HTR-8/SVneo (cell line): ENCODE measurements at places on chromosomes 2 and 18.

- no peak for DNase-seq
Observed at GRCh38 chr2:216652566-216652965, 19.3 kb downstream of the IGFBP2 start.

DNA sequence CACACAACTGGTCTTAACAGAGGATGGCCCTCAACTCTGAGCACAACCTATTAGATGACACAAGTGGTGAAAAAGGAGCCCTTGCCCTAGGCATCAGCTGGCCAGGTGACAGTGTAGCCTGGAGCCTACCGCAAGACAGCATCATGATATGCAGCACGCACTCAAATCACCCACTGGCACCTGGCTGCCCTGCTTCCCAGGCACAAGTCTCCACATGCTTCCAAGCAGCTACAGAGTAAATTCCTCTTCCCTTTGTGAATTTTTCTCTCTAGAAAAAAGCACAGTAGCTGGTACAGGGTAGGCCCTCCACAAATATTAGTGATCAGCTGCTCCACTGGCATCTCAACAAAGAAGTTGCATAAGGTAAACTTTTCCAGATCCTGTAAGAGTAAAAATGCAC lies 6.0 kb downstream of the FBXO15 start:
- no peak for DNase-seq

DNA sequence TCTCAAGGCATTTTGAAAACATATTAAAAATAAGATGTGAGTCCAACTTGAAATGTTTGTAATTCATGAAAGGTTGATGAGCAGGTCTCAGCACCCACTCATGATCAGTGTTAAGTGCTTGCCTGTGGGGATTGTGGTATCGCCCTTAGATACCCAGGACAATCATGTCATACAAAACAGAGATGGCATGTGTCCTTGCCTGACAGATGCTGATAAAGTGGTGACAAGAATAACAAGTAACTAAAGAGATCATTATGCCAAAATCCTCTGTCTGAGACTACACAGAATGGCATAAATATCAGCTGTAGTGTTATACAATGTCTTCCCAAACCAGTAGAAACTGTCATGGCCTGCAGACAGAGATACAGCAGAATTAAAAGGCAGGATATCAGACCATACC lies 930.3 kb downstream of the SUCLG1 start:
- no peak for DNase-seq

GRCh38 chr2:167992278-167992677 lies 255.1 kb downstream of the STK39 start:
- DNase-seq: no peak

DNA sequence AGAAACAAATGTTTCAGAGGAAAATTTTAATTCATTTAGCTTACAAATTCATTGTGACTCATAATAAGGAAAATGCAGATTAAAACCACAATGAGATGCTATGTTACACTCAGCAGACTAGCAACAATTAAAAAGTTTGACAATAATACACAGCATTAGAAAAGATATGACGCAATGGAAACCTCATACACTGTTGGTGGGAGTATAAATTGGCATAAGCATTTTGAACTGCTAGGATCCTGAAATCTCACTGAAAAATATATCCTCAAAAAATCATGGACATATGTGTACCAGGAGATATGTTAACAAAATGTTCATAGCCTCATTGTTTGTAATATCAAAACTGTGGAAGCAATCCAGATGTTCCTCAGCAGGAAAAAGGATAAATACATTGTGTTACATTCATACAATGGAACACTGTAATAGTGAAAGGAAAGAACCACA lies 13.7 kb downstream of the CALCRL start:
- DNase-seq: no peak

- DNase-seq: peak; percentile 99
Observed at GRCh38 chr2:112254466-112255240, at the start of gene ZC3H8. Gene ZC3H8 (minus strand): TSS chr2:112255042. CDS start chr2:112254981, 61 bp downstream.

- no peak for DNase-seq
Observed at GRCh38 chr2:240469740-240470139, 34.3 kb downstream of the GPC1 start.

- no peak for DNase-seq
Observed at GRCh38 chr2:171087547-171087946, 73.1 kb downstream of the TLK1 start.

GRCh38 chr2:161283926-161284325 lies 24.3 kb upstream of the PSMD14 start:
- DNase-seq: no peak

DNA sequence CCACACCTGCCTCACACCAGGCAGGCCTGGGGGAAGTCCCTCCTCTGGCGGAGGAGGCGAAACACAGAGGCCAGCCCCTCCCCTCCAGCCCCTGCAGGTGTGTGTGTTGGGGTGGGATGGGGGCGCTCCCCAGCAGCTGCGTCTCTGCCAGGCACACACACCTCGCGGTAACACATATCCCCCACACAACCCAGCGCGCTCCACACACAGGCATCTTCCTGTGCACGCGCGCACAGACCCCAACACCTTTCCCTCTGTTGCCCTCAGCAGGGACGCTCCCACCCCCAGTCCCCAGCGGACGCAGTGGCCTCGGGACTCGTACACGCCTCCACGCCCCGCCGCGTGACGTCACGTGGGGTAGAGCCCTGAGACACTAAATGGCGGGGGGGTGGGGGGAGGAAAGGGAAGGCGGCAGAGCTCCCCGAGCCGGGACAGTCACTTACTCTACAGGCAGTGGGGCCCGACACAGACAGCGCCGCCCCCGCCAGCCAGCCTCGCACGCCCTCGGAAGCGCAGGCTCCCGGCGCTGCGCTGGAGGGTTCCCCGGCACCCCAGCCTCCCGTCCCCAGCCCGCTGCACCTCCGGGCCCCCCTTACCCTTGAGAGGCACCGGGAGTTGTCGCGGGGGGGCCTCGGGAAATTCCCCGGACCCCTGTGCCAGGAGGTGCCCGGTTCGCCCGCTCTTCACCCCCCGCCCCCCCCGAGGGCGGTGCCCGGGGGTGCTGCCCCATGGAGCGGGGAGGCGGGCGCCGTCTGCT lies at the start of gene WNT10A:
Gene WNT10A (plus strand): TSS at position 751 of the 757 bp plus-strand sequence. CDS start 144 bp downstream, outside the sequence.
- no peak for DNase-seq

DNA sequence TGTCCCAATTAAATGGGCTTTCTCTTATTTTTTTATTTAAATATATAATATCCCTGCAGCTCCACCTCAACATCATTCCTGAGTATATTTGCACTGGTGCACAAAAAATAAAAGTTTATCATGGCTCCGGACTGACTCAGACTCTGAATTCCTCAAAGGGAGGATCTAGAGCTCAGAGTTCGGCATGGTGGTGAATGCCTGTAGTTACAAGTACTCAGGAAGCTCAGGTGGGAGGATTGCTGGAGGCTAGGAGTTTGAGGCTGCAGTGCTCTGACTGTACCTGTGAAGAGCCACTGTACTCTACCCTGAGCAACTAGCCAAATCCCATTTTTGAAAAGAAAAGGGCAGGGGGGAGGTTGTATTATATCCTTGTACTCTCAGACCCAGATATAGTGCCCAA lies 52.8 kb upstream of the NRXN1 start:
- DNase-seq: no peak

DNA sequence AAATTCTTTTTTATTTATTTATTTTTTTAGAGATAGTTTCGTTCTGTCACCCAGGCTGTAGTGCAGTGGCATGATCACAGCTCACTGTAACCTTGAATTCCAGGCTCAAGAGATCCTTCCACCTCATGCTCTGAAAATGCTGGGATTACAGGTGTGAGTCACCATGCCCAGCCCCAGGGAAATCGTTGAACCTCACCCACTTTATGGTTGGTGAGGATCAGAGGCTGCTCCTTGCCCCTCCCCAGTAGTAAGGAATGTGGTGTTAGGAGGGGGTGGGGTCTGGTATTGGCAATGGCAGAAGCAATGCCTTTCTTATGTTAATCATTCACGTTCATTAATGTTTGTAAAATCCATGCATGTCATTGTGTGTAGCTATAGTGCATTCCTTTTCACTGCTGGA lies 161.9 kb downstream of the SUCLG1 start:
- DNase-seq: peak; percentile 34

DNA sequence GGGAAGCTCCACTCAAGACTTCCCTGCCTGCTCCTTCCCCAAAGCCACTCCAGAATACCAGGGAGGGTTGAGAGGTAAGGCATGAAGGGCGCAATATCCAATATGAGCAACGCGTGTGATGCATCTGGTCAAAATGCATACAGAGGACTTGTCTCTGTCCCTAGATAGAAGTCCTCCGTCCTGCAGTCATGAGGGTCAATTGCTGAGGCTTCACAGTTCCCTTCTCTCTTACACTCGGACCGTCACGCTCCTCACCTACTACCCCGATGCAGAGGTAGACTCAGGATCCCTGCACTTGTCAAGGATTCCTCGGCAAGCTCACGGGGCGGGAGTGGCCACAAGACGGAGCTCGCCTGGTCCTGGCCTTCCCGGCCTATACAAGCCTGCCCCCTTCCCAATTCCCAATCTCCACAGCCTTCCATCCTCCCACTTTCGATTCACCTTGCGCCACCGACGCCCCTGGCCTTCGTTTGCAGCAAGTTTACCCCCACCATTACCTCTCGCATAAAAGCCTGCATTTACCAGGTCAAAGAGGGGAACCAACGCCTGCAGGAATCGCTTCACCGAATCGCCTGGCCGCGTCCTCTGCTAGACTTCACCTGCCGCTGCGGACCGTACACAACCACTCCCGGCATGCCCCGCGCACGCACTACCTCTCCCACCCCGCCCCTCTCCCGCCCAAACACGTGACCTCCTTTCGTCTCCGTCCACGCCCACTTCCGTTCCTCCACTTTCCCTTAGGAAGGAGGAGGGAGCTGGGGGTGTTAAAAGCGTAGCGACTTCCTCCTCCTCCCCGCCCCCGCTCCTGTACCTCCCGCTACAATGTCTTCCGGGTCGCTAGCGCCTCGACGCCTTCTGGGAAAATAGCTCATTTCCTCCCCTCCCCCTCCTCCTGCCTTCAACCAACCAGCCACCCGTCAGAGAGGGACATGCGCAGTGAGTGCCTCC lies at the start of gene ORC4:
Gene ORC4 (minus strand): TSS at position 627 of the 948 bp plus-strand sequence. CDS start 44,779 bp downstream, outside the sequence.
- DNase-seq: peak; percentile 91

GRCh38 chr2:23351388-23352141 lies 33.4 kb upstream of the KLHL29 start:
- peak; percentile 74 for DNase-seq

DNA sequence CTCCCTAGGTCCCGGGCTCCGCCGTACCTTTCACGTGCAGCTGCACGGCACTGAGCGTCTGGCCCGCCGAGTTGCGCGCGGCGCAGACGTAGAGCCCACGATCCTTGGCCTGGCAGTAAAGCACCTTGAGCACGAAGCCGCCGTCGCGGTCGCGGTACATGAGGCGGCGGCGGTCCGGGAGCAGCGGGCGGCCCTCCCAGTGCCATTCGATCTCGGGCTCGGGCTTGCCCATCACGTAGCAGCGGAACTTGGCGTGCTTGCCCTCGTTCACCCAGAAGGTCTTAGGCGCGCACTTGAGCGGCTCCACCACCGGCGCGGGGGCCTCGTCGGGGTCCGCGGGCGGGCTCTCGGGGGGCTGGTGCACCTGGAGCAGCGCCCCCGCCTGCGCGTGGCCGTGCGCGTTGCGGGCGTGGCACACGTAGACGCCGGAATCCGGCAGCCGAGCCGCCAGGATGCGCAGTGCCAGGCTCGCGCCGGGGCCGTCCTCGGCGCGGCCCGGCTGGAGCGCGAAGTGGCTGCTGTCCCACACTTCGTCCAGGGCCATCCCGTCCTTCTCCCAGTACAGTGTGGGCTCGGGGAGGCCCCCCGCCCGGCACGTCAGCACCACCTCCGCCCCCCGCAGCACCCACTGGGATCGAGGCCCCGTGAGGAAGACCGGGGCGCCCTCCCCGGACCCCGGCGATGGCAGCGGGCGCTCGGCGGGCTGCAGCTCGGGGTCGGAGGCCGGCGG lies 980 bp downstream of the OBSL1 start:
- no peak for DNase-seq

DNA sequence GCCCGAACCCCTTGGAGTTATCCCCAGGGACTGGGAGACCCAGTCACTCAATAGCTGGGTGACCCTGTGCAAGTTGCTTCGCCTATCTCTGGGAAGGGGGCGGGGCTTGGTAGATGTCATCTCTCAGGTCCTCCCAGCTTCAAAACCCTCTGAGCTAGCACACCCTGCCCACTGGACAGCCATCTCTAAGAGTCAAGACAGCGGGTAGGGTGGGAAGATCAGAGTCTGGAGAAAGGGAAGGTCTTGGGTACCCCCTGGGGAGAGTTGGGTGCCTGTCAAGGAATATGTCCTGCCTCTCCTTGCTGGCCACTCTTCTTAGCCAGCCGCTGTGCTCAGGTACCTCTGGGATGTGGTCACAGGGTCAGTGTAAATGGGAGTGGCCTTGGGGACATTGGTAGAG lies 8.0 kb downstream of the GLI2 start:
- no peak for DNase-seq

DNA sequence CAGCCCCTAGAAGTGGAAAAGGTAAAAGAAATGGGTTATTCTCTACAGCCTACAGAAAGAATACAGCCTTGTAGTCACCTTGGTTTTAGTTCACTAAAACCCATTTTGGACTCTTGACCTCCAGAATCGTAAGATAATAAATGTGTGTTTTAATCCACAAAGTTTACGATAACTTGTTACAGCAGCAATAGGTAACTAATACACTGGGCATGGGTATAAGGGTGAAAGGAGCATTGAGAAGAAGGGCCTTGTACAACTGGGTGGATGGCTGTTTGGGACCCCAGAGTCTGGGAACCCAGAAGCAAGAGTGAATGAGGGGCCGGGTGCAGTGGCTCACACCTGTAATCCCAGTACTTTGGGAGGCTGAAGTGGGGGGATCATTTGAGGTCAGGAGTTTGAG lies 2.2 kb upstream of the MFSD6 start:
- no peak for DNase-seq

- DNase-seq: no peak
Observed at GRCh38 chr2:118838741-118839455, 8.6 kb downstream of the EN1 start.

DNA sequence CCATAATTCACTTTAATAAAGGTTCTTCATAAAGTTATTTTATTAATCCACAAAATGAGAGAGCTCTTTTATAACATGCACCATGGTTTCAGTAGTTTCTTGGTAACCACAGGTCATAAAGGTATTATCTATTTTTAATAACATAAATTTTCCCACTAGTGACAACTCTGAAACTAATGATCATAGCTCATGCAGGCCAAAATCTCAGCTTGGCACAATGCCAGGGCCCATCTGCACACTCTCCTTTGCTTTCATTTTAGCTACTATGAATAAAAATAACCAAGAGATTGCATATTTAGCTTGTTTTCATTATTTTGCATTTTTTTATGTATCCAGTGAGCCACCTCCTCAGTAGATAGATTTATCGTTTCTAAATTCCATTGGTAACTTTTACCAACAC lies 691.8 kb upstream of the CHAC2 start:
- no peak for DNase-seq

DNA sequence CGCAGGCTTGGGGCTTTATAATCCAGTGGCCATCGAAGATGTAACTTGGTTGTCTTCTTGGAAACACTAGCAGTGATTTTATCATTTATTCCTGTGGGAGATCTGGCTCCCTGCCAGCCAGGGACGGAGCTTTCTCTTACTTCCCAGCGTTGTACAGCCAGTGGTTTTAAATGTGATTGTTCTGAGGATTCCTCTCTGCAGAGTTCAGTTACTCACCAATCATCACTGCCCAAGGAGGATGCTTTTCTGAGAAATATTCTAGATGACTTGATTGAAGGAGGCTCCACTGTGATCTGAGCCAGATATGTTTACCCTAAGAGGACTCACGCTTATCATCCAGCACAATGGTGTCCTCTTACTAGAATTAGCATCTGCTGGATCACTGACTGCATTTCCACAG lies 744.3 kb downstream of the RNF144A start:
- DNase-seq: no peak

- DNase-seq: no peak
Observed at GRCh38 chr2:54228945-54229344, 27.1 kb downstream of the TSPYL6 start.
